ENCODE measurements at places on chromosomes 6 and 20.

DNA sequence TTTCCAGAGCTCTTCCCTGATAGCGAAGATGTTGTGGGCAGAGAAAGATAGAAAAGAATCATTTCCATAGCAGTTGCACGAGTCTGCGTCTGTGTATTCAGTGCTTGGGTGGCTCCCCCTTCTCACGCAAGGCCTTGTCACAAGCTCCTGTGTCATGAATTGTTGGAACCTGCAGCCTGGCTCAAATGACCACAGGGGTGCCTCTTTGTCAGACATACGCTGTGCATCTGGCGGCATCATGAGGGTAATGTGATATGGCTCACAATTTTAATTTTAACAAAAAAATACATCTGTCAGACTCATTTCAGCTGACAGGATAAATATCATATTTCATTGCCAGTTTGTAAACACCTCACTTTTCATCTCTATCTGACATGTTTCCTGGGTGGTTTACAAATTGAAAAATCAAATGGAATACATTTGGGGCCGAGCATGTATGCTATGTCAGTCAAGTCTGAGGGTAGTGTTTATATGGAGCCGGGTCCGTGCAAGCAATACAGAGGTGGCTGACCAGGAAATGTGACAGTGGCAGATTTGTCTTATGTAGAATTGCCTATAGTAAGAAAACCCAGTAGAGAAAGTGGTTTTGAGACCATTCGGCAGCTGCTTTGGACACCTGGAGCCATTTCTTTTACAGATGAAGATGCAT, 90.9 kb downstream of the CAP2 start:
- DNase-seq, result no peak

DNA sequence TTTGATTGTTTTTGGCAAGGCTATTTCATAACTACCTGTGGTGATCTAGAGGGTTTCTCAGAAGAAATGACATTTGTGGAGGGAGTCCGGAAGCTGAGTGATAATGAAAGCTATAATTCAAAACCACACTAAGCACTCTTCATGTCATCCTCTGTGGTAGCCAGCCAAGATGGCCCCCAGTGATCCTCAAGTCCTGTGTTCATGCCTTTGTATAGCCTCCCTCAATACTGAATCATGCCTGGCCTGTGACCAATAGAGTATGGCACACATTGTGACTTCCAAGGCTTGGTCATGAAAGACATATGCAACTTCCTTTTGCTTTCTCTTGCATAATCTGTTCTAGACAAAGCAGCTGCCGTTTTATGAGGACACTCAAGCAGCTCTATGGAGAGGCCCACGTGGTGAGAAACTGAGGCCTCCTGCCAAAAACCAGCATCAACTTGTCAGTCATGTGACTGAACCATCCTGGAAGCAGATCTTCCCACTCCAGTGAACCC, 12.8 kb upstream of the DNAAF9 start:
- no peak for DNase-seq

DNA sequence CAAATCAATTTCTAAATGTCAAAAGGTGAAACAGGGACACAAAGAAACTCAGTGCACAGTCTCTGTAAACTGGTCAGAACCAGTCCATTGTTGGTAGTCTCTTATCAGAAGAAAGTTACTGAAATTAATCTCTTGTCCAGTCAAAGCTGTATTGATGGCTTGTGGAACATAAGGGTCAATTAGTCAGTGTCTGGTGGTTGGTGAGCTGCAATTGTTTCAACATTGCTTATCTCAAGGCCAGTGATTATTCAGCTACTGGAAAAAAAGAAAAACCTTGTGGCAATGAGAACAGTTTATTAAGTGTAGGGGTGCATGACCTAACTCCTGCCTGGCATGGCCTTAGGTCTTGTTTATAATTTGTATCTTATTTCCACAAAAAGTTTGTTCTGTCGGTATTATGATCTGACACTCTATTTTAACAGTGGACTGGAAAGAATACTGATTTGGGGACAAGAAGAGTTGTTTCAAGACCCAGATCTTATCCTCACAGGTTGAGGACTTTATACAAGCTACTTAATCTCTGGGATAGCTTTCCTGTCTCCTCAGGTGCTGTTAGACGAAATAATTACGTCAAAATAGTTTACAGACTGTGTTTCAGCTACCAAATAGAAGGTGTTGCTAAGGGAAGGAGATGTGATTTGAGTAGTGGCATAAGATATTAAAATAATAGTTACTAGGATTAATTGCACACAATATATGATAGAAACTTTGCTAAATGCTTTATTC, 520.0 kb upstream of the IRAK1BP1 start:
- DNase-seq, result no peak

GRCh38 chr20:45044601-45045000, 56.3 kb downstream of the KCNS1 start:
- no peak for DNase-seq

DNA sequence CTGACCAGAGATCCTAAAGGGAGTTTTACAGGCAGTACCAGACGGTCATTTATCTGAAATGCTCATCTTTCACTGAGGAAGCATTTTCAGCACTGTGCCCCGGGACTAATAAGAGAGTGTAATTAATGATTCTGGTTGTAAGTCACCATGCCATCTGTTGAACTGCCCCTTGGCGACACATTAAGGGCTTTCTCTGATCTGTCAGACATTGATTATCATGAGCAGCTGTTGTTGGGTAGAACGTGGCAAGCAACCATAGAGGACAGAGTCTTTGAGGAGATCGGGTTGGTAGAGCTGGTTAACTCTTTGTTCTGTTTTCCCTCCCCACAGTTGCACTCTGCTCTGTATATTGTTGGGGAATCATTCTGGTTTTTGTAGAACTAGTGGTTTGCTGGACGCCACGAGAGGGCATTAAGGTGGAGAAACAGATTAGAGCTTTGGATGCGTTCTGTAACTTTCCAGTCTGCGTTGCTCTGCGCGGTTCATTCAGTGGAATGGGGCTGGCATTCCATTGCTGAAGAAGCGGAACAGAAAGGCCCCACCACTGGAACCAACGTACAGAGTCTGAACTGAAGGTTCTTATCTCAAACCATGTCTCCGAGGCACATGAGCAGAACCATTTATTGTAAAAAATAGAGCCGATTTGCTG, 34.3 kb downstream of the RPRD1B start:
- no peak for DNase-seq

DNA sequence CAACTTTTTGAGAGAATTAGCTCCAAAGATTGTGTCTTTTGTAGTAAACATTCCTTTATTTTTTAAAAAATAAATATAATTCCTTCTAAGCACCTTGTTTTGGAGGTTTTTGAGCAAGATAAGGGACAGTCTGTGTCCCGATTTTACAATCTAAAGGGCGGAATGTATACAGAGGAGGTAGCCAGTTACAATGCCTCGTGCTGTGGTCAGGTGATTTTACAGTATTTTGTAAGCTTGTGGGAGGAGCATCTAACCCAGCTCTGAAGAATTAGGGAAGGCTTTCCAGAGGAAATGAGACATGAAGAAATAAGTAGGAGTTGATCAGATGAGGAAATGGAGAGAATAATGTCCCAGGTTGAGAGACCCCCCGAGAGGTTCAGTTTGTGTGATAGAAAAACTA, 1.3 kb downstream of the HINT3 start:
- DNase-seq, result no peak

DNA sequence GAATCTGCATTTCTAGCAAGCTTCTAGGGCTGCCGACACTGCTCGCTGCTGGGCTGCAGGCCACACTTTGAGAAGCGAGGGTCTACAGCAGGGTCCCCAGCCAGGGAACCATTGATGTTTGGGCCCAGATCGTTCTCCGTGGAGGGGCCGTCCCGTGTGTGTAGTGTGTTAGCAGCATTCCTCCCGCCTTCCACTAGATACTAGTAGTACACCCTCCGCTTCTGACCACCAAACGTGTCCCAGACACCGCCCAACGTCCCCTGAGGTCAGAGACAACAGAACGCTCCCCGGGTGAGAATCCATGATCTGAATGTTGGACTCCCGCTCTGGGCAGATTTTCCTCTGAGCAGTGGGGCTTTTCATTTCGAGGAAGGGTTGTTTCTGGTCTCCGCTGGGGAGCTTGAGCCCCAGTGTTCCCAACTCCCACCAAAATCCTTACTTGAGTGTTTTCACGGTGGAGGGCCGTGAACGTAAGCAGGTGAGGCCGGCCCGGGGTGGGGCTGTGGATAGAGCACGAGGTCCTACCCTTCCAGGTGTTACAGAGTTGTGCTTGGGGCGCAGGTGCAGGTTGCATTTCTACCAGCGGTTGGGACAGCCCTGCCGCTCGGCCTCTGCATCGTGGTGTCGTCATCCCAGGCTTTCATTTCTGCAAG, 124.6 kb downstream of the SYCP2 start:
- no peak for DNase-seq

GRCh38 chr6:106561686-106562405, 67.5 kb downstream of the RTN4IP1 start:
- no peak for DNase-seq

DNA sequence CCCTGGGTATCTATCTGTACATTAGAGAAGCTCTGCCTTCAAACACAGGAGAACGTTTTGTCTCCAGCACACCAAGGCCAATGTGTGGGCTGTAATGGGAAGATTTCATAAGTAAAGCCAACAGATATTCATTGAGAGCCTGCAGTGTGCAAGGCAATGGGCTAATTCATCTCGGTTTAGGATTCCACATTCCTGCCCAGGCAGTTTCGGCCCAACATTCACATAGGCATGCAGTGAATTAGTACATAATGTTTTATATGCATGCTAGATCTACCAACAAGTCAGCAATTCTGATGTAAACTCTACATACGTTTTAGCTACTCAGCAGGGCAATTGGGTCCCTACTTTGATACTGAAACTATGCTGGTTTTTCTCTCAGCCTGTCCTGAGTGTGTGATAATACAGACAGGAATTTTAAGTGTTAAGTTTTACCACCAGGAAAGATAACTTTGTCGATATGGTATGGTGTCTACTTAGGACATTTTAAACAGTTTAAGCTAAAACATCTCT, 46.9 kb upstream of the NAA20 start:
- DNase-seq, result no peak

- no peak for DNase-seq
Observed at GRCh38 chr6:131288214-131288613, 152.9 kb downstream of the AKAP7 start.

GRCh38 chr6:99745651-99746050, 139.0 kb downstream of the PRDM13 start:
- no peak for DNase-seq

DNA sequence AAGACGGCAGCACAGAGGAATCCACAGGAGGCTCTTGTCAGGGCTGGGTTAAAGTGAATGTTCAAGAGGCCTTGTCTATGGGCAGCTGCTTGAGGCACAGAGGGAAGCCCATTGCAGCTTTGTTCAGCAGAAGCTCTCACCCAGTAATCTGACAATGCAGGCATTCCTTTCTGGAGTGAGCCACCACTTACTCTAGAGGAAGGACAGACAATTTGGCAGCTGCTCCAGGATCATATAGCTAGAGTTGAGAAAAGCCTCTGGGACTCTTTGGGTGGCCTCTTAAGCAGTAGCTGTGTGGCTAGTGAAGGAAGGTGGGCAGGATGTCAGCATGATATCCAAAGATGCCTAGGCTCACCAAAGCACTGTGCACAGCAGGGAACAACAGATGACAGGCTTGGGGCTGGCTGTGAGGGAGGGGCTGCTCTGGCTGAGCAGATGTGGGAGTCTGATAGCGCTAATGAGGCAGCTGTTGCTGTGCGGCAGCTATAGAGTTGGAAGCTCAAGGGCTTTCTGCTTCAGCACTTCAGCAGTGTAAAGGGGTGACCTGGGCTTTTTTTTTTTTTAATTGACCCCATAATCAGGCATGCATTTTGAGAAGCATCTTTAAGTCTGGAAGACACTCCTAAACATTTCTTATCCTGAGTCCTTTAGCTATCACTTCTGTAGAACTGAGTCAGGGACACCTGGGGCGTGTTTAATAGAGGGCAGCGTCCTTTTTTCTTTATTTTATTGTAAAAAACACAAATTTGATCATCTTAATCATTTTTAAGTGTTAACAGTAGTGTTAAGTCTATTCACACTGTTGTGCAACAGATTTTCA, 27.2 kb downstream of the CMTR1 start:
- DNase-seq, result no peak

DNA sequence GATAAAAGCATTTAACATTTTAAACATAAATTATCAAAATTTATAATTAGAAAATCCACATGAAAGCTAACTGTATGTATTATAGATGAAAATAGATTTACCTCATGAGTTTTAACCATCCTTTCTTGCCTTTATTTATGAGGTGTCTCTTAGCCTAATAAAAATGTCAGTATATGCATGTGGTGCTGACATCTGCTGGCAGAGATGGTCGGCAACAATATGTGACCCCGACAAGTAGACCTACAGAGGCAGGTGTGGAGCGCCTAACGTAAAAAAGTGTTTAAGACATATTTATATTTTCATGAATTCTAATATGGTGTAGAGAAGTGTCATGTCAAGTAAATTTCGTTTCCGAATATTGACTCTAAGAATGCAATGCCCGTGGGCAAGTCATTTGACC, 149.0 kb upstream of the FUT9 start:
- no peak for DNase-seq

GRCh38 chr20:38665506-38666285, 58.6 kb upstream of the SLC32A1 start:
- DNase-seq, result no peak

- no peak for DNase-seq
Observed at GRCh38 chr6:149476789-149477455, 7.9 kb downstream of the ZC3H12D start.

GRCh38 chr6:109059571-109060021, 35.0 kb downstream of the SESN1 start:
- DNase-seq, result no peak

DNA sequence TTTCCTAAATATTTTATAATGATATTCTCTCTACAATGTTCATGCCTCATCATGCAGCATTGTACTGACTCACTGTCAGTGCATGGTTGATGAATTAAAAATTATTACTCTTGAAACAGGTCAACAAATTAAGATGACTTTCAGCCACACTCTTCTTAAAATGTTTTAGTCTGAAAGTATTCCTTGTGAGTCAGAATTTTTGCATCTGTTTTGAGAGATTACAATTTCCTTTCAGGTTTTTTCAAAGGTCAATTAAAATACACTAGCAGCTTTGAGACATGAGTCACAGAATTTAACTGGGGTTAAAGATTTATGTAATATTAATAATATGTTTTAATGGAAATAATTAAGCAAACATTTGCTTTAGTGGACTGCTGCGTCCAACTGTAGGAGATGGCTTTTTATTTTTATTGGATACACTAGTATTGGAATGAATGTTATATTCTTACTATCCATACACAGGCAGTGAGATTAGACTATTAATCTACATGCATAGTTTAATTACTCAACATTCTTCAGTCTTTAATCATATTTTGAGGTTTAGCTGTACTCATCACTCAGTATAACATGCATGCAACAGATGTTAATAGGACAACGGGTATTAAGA, 9.7 kb downstream of the COL12A1 start:
- no peak for DNase-seq

Measured in stimulated activated CD4-positive, alpha-beta T cell treated with anti-CD3 and anti-CD28 coated beads, Interleukin-1b, Interleukin-23, amount 100 ng/mL, for 1 hour (primary cell).